ENCODE measurements at places on chromosomes 4 and X.
A peak's percentile ranks its signal among the peaks of the same experiment; 100 is the strongest.

- no peak for DNase-seq
These were observed 225.1 kb downstream of the IDS start for GRCh38 chrX:149280011-149280410.

DNA sequence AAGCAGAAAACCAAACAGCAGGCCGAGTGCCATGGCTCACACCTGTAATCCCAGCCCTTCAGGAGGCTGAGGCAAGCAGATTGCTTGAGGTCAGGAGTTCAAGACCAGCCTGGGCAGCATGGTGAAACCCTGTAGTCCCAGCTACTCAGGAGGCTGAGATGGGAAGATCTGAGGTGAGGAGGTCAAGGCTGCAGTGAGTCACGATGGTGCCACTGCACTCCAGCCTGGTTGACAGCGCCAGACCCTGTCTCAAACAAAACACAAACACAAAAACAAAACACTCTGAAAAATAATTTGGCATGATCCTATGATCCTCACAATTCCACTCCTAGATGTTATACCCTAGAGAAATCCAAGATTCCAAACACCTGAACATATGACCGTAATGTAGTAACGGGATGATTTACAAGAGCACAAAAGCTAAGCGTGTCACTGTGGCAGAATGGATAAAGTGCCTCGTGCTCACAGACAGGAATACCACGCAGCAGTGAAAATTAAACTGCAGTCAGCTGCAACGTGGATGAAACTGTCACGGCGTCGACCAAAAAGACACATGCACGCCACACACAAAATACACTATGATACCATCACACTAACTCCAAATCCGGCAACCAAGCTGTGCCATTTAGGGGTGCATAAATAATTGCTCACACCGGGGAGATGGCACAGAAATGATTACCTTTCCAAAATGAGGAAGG lies 1.7 kb downstream of the NELFA start:
- no peak for DNase-seq

DNA sequence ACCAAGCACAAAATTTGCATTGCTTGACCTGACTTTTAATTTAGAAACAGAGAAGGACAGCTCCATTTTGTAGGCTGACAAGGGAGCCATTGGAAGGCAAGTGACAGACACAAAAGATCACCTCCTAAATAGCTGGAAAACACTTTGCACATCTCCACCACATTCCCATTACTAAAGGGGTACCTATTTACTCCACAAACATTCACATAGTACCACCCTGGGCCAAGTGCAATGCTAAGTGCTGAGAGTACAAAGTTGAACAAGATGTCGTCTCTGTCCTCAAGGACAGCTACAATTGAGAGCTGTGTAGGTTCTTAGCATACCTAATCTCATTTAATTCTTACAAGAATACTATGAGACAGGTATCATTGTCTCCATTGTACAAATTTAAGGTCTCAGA lies 152.8 kb upstream of the GPC4 start:
- no peak for DNase-seq

DNA sequence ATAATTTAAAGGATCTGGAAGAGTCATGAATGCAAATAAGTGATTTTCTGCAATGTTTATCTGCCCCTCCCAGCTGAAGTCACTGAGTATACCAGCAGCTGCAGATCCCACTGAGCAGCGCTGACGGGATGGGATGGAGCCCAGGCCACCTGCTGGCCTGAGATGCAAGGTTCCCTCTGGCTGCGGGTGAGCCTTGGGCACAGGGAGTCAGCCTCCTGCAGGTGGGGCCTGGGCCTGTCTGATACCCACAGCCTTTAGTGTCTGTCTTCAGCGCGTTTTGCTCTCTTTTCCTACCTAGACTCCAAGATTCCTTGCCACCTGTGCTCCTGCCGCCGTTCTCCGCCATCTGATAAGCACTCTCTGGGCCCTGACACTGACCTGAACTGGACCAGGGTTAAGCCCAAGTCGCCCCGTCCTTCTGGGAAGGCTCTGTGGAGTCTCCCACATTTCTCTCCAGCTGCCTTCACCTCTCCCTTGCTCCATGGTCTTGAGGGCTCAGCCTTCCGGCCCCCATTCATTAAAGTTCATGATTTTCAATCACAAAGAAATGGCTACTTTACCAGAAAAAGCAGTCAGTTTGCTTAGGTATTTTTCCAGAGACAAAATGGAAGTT lies 223.1 kb upstream of the FAT1 start:
- DNase-seq = peak; percentile 16

DNA sequence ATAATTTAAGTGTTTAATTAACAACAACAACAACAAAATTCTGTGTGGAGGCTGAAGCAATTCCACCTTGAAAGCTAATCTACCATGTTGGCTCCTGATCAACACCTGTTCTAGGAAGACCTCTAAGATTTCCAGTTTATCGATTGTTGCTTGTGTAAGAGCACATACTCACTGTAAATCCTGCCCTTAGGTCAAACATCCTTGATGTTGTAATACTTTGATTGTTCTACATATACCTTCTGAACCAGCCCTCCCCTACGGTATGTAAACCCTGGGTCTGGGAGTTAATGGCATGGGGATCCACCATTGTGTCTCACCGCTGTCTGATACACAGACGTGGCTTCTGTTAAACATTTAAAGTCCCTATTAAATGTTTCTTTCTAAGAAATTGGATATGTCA lies 73.2 kb downstream of the RASL11B start:
- DNase-seq = no peak

- no peak for DNase-seq
These were observed 12.1 kb downstream of the PPA2 start for GRCh38 chr4:105461621-105462382.

- DNase-seq = no peak
These were observed 31.2 kb downstream of the ATG4A start for GRCh38 chrX:108122748-108123147.

DNA sequence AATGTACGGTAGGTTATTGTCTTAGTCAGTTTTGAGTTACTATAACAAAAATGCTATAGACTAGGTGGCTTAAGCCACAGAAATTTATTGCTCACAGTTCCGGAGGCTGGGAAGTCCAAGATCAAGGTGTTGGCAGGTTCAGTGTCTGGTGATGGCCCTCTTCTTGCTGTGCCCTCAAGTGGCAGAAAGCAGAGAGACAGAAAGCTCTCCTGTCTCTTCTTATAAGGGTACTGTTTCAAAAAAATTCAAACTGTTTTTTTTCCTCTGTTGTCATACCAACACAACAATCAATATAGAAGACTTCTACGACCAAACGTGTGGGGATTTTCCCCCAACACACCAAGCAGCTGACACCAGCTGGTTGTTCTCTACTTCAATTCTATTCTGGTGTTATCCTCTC lies 53.4 kb downstream of the ADGRG4 start:
- DNase-seq = no peak

DNA sequence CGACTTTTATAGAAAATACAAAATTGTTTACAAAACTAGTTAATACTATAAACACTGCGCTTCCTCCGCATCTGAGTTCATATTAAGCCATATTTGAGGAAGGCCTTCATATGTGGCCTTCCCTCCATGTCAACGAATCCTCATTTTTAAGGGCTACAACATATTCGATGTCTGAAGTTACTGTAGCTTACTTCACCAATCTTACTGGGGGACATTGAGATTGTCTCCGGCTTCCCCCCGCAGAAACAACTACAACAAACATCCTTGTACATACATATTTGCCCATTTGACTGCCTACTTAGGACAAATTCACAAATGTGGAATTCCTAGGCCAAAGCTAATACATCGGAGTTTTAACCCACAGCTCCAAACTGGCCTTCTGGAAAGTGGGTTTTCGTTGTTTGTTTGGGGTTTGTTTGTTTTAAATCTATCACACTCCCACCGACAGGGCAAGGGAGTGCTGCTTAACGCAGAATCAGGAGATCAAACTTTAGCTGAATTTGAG lies 581 bp upstream of the FAM114A1 start:
- DNase-seq = no peak

GRCh38 chrX:51804741-51805140 lies 61.5 kb downstream of the GSPT2 start:
- DNase-seq = no peak

GRCh38 chr4:5845035-5845905 lies 47.6 kb downstream of the CRMP1 start:
- no peak for DNase-seq

GRCh38 chr4:172892300-172892699 lies 276.3 kb upstream of the GALNT7 start:
- DNase-seq = no peak

DNA sequence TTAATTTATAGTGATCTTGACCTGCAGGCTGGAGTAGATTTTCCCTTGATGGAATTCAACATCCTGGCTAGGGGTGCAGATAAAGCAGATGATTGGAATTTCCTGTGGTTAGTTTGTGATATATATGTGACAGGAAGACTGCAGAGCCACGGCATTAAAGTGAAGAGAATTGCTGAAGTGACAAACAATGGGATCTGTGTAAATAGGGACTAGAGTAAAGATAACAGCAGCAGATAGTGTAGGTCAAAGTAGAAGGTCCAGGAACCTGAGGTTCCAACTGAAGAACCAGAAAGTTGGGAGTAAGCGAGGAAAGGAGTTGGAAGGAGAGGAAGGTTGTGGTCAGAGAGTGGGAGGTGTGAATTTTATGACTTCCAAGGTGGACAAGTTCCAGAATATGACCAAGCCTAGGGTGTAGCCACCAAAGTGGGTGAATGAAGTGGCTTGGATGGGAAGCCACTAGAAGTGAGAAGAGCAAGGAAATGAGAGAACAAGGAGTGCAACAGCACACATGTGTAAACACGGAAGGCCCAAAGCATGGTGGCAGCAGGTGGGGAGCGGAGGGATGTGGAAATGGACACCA lies 325.0 kb downstream of the RAB28 start:
- DNase-seq = peak; percentile 45

DNA sequence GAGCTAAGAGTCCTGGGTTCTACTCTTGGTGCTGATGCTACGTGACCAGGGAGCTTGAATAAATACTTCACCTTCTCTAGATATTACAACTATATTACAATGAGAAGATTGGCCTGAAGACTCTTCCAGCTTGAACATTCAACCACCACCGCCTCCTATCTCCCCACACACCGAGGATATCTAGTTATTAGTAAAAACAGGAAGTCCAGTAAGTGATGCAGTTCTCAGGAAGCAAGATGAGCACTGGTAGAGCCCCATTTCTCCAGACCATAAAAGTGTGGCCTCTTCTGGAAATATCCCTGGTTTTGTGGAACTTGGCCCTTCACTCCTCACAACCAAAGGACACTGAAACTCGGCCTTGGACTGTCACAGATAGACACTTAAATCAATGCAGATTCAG lies 18.5 kb downstream of the PJA1 start:
- no peak for DNase-seq

GRCh38 chr4:165454426-165454825 lies 75.6 kb downstream of the CPE start:
- no peak for DNase-seq

DNA sequence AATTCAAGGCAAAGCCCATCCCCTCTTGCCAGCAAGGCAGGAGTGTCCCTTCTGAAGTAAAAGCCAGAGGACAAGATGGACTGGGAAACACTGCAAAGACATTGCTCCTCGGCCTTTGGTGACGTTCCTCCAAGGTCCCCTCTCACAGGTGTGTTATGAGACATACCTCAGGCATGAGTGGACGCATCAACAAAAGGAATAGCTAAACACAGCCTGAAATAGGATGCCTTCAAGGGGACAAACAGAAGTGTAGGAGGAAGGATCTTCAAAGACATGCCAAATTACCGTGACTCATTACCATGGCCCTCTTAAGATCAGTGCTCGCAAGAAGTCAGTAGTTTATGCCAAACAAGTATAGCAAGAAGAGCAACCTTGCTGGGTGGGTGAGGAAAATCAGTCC lies 6.0 kb upstream of the IDS start:
- DNase-seq = no peak

- no peak for DNase-seq
These were observed 103.4 kb upstream of the HS3ST1 start for GRCh38 chr4:11532138-11532537.

DNA sequence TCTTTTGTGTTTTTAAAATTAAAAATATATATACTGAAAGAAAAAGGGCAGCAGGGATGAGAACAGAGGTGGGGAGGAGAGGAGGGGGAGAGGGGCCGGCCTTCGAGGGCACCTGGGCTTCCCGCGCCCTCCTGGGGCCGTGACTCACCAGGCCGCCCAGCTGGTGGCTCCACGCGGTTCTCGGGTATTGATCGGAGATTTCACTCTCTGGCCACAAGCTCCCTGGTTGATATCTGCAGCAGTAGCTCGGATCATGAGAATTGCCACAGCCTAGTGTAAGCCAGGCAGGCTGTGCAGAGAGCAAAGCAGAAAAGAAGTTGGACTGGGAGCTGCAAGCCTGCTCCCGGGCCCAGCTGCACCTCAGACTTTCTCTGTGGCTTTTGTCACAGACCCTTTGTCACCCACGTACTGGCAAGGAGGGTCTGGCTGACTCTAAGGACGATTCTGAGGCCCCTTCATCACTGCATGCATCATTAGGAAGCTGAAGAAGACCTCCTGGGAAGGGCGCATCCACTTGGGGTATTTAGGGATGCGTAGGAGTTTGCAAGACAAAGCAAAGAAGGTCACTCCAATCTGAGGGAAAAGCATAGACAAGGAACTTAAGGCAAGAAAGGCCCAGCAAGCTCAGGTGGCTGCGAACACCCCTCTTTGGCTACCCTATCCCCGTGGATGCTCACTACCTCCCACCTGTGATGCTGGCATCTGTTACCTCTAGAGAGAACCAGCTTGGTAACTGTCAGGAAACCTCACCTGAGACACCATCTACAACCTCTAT lies 71.7 kb downstream of the CPZ start:
- DNase-seq = no peak

DNA sequence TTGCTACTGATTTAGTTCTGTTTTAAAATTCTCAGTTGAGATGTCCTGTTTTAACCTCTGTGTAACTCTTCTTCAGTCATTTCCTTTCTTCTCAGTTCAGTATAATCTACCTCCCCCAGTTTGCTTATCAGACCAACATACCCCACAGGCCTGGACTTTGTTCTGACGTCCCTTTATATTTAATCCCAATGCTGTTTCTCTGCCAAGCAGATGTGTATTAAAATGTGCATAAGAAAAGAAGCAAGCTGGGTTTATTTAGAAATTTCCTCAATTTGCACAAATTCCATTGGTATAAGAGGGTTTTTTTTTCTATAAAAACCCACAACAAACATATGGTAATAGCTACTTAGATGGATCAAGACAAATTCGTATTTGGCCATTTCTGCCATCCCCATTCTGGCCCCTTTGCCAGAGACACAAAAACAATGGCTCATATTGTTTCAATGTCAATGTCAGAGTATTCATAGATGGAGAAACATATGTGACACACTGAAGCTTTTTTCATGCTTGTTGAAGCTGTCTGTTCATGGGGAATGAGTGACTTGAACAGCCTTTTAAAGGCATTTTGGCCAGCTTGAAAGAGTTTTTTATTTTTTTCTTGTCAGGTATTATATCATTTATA lies 24.5 kb downstream of the HCCS start:
- no peak for DNase-seq

DNA sequence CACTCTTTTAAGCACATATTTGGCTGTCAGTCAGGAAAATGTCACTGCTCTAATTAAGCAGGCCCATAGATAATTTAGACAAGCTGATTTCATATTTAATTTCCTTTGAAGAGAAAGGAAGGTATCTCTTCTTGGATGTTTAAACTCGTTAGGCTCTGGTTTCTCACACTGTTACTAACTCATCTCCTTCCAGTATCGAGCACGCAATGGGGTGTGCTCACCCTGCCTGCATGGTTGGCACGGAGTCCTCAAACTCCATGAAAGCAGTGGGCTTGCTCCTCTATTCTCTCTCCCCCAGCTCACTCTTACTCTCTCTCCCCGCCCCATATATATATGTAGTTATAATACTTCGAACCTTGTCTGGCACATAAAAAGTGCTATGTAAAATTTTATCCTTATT lies 76.9 kb downstream of the EGF start:
- no peak for DNase-seq
